ENCODE measurements at places on chromosomes 2 and 18.

- DNase-seq, result peak; percentile 94
These were observed 997 bp upstream of the TGIF1 start for GRCh38 chr18:3448838-3449511.

- DNase-seq, result no peak
These were observed 37.0 kb upstream of the CTDP1 start for GRCh38 chr18:79642626-79643025.

- DNase-seq, result no peak
These were observed 111.9 kb downstream of the PDCL3 start for GRCh38 chr2:100674666-100675065.

- peak; percentile 57 for DNase-seq
These were observed 55.9 kb downstream of the MOB4 start for GRCh38 chr2:197571627-197572271.

DNA sequence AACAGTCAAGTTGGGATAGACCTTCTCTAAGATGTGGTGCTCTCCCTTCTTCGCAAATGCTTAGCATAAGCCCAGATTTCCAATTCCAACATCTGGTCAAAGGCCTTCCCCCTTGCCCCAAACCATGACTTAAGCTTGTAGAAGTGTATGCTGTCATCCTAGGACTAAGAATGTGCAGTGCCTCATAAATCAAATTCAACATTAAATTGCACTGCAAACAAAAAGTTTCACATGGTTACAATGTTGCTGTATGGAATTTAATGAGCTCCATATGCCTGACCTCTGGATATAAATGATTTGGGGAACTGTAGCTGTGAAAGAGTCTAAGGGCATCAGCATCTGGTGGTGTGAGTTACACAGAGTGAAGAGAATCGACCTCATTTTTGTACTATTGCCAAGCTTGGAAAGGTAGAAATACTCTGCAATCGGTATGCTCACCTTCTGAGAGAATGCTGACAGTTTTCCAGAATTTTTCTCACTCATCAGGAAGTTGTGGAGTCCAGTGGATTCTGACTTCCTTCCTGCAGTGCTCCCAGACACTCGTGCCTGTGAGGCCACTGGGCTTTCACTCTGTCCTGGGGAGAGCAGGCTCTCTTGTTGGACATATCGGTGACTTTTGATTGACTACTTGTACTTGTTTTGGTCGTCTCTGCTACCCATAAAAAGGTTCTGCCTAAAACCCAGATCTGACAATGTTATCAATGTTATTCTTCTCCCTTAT is 40.6 kb downstream of the FASTKD2 start:
- no peak for DNase-seq

GRCh38 chr2:62822549-62822948 is 117.0 kb downstream of the EHBP1 start:
- DNase-seq, result no peak

DNA sequence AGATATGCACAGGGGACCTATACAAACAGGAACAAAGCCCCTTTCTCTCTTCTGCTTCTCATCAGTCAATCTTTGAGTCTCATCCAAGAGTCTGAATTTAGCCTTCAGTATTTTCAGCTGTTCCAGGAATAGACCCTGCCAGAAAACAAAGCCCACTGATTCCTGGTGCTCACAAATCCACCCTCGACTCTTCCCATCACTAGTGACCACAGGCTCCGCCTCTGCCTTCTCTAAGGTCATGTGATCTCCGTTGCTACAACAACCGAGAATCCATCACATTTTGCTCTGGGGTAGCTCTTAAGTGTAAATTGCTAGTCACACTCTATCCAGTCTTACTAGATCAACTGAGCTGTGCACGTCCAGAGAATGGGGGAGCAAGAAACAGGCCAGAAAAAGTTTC is 46.4 kb upstream of the SPTBN1 start:
- DNase-seq, result no peak

- no peak for DNase-seq
These were observed at the start of gene SNTG2 for GRCh38 chr2:950080-950966. TSS of gene SNTG2 (plus strand) at chr2:950849. CDS start at chr2:950997, 148 bp downstream.

DNA sequence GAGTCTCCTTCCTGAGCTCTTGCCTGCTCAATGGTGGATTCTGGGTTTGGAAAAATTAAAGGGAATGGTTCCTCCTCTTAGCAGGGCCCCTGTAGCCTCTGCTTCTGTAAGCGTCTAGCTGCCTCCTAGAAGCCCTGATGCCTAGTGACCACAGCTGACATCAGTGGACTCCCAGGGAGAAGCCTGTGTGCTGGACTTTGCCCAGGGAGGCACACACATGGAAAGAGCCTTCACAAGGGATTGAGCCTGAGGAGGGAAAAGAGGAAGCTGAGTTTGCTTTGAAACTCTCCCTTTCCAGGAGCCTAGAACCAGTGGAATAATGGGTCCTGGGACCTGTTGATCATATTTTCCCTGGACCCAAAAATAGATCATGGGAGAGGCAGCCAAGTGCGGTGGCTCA is 1.4 kb upstream of the CFAP65 start:
- no peak for DNase-seq

- no peak for DNase-seq
These were observed 3.5 kb downstream of the CAPN14 start for GRCh38 chr2:31213601-31214443.

DNA sequence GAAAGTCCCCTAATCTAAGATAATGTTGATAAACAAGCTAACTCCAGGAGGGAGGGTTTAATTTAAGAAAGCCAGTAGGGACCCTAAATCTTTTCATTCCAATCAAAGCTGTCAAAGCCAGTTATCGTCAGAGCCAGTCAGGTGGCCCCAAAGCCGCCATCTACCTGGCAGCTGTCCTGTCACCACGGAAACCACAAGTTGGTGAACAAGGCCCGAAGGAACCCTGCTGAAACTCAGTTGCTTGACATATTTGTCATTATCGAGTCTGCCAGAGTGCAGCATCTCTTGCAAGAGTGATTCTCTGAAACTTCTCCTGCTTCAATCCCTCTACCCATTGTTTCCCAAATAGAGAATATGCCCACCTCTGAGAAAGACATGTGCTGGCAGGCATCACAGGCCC is 30.8 kb upstream of the POLE4 start:
- no peak for DNase-seq

- no peak for DNase-seq
These were observed 2.9 kb upstream of the TMSB10 start for GRCh38 chr2:84902526-84902925.

GRCh38 chr2:10460366-10460796 is 12.3 kb upstream of the ODC1 start:
- no peak for DNase-seq

DNA sequence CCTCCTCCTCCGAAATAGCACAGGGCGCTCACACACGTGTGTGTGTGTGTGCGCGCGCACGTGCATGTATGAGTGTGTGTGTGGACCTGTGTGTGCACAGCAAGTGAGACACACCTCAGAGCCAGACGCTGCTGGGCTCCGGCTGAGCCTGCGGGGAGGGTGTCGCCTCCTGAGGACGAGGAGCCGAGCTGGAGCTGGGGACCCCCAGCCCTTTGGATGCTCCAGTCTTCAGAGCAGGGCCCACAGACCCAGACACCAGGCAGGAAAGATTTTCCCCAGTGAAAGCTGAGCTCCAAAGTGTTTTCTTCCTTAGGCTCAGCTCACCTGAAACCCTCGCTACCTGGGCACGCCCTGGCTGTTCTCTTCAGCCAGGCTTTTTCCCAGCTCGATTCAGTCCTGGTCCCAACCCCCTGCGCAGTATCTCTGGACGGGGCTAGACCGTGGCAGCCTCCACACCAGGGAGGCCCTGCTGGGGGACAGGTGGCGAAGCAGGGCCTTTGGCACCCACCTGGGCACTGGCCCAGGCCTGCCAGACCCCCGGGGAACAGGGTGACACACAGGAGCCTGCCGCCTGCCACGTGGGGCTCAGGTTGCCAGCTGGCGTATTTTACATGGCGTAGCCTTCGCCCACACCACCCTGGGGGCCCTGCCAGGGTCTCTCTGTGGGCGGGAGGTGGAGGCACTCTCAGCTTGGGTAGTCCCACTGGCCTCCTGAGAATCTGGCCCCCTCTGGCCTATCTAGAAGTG is 36.2 kb downstream of the PDIA6 start:
- no peak for DNase-seq

DNA sequence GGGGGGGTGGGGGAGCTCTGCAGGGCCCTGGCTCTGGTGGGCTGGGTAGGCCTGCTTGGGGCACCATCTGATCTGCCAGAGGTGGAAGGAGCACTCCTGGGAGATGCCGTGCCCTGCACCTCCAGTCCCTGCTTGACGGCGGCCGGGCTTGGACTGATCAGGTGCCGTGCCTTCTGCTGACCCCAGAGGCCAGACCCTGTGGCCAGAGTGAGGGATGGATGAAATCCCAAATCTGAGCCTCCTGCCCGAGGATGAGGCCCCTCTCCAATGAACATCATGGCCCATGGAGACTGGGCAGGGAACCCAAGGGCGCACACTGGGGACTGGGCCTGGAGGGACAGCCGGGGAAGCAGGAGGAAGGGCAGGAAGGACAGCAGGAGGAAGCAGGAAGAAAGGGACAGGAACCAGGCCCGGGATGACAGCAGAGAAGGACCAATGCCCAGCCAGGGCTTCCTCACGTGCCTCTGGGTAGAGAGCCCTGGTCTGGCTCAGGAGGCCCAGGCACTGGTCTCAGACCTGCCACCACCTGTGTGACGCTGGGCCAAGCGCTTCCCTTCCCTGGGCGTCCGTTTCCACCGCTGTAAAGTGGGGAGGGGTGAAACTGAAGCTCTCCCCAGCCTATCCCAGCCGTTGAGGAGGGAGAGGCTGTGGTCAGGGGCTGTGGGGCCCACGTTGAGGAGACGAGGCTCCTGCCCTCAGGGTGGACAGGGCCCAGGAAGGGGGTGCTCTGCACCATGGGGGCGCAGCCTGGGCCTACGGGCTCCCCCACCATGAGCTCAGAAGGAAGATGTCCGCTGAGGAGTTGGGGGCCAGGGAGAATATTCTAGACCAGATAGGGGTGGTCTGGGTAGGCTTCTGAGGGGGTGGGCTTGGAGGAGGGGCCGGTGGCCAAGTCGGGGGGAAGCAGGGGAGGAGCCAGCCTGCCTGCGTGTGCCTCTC is 1.0 kb upstream of the GPR35 start:
- DNase-seq, result no peak

DNA sequence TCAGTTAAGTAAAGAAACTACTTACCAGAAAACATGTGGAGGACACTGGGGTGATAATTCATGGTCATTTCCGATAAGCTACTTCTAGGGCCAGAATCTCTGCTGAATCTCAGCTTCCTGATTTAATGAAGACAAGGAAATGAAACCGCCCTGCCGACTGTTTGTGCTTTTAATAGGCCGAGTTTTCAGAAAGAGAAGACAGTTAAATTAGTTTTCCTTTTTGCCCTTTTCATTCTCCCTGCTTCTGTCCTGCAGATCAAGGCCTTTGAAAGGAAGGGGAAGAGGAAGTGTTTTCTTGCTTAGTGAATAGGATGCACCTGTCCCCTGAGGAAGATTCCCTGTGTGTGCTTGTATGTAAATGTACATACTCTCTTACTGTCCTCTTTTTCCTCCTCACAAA is 126.6 kb downstream of the SH3RF3 start:
- no peak for DNase-seq

- DNase-seq, result no peak
These were observed 445.3 kb downstream of the SLC4A3 start for GRCh38 chr2:220072669-220073220.

- DNase-seq, result no peak
These were observed 21.4 kb downstream of the ZNF24 start for GRCh38 chr18:35322486-35323458.

DNA sequence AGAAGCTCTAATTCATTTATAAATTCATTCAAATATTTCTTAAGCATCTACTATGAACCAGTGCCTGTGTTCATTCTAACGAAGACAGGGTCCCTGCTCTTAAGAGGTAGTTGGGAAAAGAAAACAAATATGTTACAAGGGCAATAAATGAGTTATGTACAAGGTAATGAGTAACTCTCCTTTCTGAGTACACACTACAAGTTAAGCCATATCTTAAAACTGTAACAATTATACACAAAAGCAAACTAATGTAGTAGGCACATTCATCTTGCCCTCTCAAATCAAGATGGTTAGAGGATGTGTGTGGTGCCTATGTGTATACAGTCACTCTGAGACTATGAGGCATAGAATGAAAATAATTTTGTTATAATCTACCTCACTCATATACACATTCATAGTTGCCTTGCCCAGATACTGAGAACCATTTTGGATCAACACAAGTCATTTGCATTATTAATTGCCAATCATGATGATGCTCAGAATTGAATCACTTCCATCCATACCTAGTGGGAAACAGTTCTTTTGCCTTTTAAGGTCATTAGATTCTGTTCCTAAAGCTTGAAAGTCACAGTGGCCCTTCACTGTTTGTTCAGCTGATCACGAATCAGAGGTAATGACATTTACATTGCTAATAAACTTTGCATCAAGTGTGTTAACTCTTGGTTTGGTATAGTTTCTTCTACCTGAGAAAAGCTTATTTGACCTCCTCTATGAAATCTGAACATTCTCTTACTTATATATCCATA is 283.1 kb downstream of the ZNF385B start:
- no peak for DNase-seq

GRCh38 chr2:174465327-174465726 is 21.5 kb downstream of the GPR155 start:
- peak; percentile 15 for DNase-seq

DNA sequence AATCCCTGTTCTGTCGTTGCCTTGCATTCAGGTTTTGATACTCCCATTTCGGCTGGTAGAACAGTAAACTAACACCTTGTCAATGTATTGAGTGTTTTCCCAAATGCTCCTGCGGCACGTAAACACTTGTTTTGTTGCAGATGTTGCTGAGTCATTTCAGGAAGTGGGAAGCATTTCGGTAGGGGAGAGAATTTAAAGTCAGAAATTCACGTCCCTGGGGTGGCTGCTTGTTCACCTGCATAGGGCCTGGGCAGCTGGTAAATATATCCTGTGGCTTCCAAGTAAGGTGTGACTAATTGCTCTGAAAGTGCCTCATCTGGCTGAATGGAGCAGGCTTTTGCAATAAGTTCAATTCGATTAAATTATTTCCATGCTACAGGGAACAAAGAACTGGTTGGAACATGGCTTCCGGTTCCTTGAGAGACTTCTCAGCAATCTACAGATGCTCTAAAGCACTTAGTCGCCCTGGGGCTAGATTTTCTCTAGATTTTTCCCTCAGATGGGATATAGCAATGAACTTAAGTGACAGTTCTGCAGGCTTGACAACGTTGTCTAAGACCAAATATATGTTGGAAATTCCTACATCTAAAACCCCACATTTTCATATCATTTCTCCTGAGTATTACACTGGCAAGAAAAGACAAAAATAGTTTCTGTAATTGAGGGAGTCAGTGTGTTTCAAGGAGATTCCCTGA is 5.2 kb downstream of the GALR1 start:
- no peak for DNase-seq

- DNase-seq, result no peak
These were observed 26.6 kb upstream of the ANKRD62 start for GRCh38 chr18:12066910-12067511.

- DNase-seq, result peak; percentile 4
These were observed 37.0 kb downstream of the SMCHD1 start for GRCh38 chr18:2692508-2692907.

DNA sequence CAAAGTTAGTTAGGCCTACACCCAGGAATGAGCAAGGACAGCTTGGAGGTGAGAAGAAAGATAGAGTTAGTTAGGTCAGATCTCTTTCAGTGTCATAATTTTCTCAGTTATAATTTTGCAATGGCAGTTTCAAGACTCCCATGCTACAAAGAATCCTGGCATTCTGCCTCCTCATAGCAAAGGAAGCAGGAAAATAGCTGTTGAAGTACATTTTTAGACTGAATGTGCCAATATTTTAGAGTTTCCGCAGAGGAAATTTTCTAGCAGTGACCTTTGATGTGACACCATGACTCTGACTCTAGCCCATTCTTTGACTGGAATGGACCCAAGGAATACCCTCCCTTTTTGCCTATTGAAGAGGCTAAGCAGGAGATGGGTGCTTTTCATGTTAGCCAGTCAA is 371.7 kb downstream of the PIK3C3 start:
- DNase-seq, result no peak

- DNase-seq, result no peak
These were observed 34.7 kb downstream of the NPPC start for GRCh38 chr2:231891514-231891905.

Data from choroid plexus epithelial cell (primary cell).